ENCODE measurements at places on chromosomes 12 and 14.
A peak's percentile ranks its signal among the peaks of the same experiment; 100 is the strongest.

DNA sequence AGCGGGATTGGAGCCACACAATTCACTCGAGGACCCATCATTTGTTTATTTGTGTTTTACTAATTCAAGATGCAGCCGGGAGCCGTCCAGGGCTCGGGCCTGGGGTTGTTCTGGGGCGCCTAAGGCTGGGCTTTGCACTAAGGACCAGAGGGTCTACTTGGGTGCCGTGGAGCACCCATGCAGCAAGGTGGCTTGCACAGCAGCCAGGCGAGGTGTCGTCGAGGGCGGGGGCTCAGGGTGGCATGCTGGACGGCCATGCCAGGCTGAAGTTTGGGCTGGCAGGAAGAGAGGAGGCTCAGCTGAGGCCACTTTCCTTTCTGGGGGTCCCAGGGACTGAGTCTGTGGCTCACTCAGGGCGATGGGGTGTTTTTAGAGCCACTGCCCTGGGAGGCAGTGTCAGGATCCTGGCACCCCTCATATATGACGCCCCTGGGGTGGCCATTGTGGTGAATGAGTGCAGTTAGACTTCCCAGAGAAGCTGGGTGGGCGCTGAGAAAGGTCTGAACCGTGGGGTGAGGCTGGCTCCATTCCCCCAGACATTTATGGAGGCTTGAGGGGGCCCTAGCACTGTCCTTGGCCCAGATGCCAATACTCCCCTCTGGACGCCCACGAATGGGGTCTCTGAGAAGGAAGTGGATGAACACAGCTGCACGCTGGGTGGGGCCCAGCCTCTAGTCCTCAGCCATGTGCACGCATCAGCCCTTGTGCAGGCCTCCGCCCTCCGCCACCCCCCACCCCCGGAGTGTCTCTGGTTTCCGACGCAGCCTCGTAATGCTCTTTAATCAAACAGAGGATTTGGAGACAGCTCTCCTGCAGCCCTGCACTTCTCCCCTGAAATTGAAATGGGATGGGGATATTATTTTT lies 11.3 kb downstream of the MEG3 start:
- DNase-seq, result no peak

- no peak for DNase-seq
Measured at GRCh38 chr12:94230357-94230905, 82.1 kb downstream of the PLXNC1 start.

- DNase-seq, result no peak
Measured at GRCh38 chr12:96170328-96170727, 23.8 kb upstream of the ELK3 start.

DNA sequence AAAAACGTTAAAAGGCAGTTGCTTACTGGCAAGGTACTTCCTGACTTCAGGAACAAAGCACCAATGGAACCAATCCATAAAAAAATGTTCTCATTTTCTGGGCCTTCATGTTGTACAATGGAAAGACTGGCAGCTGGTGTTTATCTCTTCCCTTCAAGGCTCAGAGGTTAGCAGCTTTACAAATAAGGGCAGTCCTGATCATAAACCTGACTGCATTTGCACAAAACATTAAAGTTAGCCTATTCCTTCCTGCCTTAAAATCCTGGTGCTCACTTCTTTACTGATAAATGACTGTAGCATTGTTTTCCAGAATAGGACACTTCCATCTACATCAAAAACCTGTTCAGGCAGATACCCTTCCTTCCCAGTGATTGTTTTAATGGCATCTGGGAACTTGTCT lies 19.2 kb downstream of the IL26 start:
- no peak for DNase-seq

DNA sequence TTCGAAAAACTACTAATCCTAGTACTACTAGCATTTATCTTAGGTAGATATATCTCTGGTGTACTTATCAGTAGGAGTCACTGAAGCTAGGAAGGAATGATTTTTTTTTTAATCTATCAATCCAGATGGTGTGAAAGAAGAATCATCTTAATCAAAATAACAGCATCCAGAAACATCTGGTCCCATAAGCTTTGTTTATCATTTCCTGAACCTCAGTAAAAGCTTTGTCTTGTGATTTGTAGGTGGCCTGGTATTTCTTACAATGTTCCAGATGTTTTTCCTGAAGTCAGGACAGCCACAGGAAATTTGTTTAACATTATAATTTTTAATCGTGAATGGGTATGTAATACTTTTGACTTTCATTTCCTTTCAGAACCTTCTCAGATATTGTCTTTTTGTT lies 28.0 kb upstream of the LUM start:
- no peak for DNase-seq

DNA sequence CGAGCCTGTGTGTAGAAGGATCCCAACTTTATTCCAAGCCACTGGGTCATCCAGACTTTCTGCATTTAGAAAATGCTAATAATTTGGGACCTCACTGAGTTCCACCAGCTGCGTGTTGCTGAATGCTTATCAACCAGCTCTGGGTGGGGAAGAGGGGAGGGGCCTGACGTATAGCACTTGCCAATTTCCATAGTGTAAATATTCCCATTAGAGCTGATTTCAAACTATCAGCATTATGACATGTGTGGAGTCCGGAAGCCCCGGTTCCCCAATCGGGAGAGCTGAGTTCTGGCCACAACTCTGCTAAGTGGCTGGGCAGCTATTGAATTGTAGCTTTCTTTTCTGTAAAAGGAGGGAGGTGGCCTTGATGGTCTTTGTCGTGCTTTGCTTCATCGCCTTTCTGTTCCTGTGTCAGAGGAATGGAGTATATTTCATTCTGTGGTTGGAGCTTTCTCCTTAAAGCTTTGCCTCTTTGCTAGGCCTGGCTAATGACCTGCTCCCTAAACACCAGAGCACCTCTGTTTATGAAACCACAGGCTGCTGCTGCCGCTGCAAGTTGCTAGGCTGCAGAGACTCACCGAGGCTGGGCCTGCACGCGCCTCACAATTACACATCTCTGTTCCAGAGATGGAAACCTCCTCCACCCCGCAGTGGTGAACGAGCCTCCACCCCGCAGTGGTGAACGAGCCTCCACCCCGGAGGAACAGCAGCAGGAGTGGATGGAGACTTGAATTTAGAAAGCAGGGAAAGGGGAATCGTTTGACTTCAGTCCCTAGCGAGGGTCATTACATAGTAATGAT lies 7.7 kb upstream of the BCL7A start:
- no peak for DNase-seq

DNA sequence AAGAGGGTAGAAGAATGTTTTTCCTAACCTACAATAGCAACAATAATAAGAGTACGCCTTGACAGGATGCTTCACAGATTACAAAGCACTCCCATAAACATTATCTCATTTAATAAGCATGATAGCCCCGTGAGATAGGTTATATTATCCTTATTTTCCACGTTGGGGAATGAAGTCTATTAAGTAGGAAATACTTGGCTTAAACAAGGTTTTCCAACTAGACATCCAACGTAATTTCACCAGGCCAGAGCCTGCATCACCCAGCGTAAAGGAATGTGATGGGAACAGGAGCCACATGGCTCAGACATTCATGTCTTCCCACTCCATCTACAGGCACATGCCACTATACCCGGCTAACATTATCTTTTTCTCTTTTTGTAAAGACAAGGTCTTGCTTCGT lies 223.4 kb upstream of the AMIGO2 start:
- DNase-seq, result no peak

DNA sequence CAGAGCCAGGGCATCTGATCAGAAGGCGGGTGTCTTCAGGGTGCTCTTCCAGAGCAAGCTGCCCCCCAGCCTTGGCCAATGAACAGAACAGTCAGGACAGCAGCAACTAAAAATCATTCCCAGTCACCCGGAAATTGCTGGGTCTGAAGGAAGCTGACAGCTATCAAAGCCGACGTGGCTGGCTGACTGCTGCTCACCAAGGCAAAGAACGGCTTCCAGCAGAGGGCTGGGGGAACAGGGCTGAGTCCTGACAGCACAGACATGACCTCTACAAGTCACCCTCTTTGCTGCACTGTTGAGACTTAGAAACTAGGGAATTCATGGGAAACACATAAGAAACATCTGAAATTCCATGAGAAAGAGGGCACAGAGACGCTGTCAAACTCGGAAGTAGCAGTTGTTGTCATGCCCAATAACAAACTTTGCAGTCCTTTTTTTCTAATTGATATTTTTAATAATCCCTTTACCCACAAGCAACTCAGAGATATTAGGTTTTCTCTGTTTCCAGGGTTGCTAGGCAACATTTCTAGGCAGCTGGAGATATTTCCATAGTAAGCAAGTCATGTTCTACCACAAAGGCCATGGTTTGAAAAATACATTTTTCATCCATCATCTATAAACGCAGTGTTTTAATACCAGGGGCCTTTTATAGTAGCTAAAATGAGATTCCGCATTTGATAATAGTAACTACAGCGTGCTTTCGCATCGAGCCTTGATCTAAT lies 365.2 kb downstream of the SEC23A start:
- peak; percentile 14 for DNase-seq

DNA sequence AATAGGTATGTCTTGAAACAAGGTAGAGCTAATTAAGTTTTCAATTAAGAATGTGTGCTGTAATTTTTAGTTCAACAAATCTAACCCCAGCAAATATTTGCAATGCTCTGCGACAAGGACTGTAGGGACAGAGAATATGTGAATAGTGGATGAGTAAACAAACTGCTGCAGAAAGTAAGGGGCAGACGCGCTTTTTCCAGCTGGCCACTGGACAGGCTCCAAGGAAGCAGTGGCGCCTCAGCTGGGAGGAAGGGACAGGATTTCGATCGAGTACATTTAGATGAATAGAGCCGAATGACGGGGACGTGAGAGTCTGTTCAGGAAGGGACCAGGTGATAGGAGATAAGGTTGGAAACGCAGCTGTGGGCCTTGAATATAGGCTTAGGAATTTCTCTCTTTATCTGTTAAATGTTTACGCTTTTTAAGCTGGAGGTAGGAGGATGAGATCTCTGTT lies 69.3 kb downstream of the ELK3 start:
- no peak for DNase-seq

DNA sequence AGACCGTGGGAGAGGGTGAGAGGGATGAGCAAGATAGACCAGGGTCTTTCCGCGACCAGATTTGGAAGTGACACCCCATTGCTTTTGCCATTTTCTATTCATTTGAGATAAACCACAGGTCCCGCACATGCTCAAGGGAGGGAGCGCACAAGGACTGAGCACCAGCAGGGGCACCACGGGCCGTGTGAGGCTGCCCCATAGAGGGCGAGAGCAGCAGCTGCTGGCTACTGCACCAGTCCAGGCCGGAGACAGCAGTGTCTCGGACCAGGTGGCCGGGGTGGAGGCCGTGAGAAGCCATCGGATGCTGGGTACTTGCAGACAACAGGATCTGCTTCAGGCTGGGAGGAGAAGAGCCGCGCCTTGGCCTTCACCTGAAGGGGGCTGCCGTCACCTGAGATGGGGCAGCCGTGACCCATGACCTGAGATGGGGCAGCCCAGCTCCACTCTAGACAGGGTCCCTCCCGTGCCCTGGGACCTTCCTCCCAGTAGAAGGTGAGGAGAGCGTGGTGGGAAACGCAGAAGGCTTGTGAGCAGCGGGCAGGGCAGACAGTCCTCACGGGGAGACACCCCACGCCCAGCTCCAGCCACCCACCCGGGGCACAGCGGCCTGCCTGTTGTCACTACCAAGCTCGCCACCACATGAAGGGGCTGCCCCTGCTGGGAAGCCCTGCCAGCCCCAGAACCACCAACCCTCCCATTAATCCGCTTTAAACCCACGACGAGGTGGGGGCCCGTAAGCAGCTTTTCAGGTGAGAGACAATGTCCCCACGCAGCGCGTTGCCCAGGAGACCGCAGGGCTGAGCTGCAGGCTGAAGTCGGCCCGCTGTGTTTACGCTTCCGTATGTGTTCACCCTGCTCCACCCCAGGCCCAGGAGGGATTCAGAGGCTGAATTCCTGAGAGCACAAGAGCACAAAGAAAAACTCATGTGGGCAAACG lies 61.7 kb upstream of the FBRSL1 start:
- peak; percentile 50 for DNase-seq

GRCh38 chr14:99749142-99749541 lies 44.1 kb upstream of the EML1 start:
- DNase-seq, result no peak

DNA sequence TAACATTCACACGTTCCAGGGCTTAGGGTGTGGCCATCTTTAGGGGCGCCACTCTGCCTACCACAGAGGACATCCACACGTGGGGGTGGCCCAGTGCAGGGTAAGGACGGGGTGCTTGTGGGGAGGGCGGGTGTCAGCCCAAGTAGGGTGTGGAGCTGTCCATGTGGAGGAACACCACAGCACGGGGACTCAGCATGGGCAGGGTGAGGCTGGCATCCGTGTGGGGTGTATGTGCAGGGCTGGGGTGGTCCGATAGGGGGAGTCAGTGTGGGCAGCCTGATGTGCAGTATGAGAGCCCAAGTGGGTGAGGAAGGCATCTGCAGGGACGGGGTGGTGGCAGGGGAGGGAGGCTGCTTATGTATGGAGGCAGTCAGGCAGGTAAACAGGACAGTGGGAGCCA lies 17.7 kb downstream of the PSMC1 start:
- no peak for DNase-seq

- DNase-seq, result no peak
Measured at GRCh38 chr14:68172216-68172615, 352.6 kb downstream of the RAD51B start.

- DNase-seq, result no peak
Measured at GRCh38 chr12:38411426-38411825, 94.9 kb downstream of the ALG10B start.

DNA sequence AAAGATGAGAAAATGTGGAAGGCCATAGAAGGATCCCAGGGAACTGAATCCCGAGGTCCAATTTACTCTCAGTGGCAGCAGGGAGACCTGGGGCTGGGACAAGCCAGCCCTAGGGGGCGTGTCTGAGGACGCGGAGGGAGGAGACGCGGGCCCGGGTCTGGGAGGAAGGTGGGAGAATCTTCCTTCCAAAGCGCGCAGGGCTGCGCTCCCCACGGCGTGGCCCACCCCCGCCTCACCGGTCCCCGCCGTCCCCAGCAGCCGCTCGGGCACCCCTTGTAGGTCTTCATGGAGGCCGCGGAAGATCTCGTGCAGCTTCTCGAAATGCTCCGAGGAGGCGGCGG lies 323 bp downstream of the VTI1B start:
- peak; percentile 79 for DNase-seq

GRCh38 chr12:8860165-8860961 lies 37.9 kb downstream of the A2ML1 start:
- DNase-seq, result peak; percentile 57

GRCh38 chr12:19515179-19515578 lies 75.9 kb downstream of the AEBP2 start:
- no peak for DNase-seq
